ENCODE measurements at places on chromosomes 16 and 17. TPM values are rescaled to one million over a fixed set of nuclear protein-coding genes. Genes with fewer than 3 reads are reported as not detected.

Gene CYB561
- polyA plus RNA-seq, result 17.9 TPM

GRCh38 chr17:6153375-6153774, 83.2 kb downstream of the WSCD1 start:
- no peak for DNase-seq

- DNase-seq, result no peak
Observed at GRCh38 chr17:48719642-48720265, 2.6 kb downstream of the PRAC1 start.

GRCh38 chr17:6796887-6797490, 21.0 kb downstream of the FBXO39 start:
- DNase-seq, result no peak

DNA sequence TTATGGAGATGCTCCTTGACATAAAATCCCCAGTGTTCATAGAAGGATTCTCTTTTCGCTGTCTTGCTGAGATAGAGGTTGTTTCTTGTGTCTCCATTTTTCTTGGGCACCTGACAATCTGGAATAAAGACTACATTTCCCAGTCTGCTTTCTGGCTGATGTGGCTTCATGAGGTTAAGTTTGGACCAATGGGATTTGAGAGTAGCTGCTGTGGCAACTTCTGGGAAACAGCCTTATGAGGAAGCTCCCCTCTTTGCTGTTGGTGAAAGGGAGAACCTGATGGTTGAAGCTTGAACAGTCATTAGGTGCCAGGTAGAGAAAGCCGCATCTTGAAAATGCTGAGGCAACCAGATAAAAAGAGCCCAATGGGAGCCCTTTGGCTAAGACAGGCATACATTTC, 24.4 kb downstream of the HS3ST4 start:
- DNase-seq, result no peak

DNA sequence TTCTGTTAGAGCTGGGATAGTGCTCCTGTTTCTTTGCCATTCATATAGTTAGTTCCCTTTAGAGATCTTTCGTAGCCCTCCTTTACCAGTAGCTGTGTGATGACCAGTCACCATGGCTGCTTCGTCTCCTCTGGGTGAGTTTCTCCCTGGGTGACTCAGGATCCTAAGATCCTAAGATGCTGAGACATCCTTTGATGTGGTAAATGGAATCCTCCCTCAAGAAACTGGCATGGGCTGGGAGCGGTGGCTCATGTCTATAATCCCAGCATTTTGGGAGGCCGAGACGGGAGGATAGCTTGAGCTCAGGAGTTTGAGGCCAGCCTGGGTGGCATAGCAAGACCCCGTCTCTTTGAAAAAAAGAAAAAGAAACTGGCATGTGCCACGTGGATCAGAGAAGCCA, 5.9 kb downstream of the PHAF1 start:
- DNase-seq, result no peak

DNA sequence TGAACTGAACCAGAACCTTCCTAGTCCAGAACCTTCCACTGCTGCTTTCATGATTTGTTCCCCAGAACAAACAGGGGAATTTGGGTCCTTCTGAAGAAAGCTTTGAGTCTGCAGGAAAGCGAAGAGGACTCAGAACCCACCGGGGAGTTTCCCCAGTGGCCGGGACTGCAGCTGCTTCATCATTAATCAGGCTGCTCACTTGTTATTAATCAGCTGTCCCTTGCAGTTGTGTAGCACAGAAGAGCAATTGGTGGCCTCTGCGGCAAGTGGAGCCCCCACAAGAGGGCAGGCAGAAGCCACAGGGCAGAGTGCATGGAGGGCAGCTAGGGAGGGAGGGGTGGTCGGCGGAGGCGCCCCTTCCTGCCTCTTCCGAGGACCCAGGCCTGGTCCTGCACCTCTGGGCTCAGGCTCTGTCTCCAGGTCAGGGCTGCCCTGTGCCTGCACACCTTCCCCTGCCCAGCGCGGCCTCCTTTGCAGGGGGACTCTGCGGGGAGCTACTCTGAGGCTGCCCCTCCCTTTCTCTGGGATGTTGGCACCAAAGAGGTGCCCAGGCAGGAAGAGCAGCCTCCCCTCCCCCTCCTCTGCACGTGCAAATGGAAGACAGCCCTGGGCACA, 6.9 kb downstream of the CCL17 start:
- DNase-seq, result no peak

DNA sequence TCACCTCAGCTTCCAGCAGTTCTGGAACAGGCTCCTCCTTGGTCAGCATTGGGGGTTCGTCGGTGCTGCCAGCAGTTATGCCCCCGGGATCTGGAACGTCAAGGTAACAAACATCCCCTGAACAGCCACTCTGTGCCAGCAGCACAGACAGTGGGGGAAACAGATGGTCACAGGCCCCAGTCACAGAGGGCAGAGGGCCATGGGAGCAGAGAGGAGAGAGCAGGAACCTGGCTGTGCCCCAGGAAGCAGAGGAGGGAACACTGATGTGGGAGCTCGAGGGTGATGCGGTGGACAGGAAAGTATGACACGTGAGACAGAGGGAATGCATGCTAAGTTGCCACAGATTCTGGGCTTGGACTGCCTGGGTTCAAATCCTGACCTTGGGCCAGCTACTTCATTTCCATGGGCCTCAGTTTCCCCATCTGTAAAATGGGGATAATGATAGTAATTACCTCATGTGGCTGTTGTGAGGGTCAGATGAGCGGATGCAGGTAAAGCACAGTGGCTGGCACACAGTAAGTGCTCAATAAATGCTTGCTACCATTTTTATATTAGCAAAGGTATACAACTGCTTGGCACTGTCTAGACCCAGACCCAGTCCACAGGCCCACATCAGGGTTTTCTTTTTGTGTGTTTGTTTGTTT, 4.9 kb downstream of the BCL7C start:
- no peak for DNase-seq

DNA sequence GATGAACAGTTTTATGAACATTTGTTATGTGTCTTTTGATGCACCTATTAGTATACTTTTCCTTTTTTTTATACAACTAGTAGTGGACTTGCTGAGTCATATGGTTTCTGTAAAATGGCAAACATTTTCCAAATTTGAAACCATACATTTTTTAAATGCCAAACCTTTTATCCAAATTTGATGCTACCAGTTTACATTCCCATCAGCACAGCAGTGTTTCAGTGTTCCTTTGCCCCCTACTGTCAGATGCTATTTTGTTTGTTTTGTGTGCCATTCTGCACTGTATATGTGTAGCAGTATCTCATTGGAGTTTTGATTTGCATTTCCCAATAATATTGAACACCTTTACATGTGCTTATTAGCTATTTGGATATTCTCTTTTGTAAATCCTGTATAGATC, 219.4 kb downstream of the TANC2 start:
- DNase-seq, result no peak

DNA sequence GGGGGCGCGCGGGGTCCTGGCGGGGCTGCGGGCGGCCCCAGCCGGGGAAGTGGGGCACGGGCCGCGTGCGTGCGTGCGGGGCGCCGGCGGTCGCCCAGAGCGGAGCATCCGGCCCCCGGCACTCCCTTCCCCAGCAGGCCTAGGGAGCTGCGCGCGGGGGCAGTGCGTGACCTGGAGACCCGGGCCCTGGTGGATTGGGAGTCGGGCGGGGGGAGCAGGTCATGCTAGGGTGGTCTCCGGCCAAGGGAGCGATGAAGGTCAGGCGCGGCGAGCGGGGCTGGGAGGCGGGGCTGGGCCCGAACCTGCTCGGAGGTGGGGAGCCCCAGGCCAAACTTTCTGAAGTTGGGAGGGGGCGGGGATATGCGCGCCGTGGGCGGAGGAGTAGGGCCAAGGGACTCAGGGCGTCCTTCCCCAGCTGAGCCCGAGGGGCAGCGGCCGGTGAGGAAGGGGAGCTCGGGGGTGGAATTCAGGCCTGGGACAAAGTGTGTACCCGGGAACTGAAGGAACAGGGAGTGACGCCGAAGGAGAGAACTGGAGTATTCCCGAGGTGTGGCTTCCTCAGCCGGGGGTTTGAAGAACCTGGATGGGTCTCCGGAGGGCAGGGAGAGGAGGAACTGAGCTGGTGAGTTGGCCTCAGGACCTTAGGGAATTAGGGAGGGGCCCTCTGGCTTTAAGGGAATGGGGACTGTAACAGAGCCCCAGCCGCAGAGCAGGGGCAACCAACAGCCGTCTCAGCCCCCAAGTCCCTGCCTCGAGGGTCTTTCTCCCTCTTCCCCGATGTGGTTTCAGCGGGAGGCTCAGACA, 589 bp downstream of the XYLT2 start:
- DNase-seq, result no peak

Gene MMP28
- 48.6 TPM for polyA plus RNA-seq

DNA sequence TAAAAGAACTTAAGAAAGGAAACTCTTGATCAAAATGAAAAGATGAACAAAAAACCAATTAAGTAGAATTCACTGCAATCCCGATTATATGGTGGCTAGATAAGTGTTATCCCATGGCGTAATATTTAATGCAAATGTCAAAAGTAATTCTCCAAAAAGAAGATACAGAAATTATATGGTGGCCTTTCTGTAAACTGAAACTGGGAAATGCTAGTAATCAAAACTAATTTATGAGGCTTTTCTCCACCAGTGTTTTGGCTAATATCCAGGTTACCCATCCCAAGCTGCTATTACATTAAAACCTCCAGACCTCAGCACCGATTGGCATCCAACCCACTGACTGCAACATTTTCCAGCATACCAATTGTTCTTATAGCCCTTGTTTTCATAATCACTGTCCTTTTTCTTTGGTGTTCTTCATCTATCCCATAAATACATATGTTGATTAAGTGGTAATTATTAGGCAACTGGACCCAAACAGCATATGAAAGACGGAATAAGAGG, 77.2 kb upstream of the TNRC6A start:
- DNase-seq, result no peak

- no peak for DNase-seq
Observed at GRCh38 chr16:4777339-4778049, 10.5 kb upstream of the ZNF500 start.

Gene KRT26
- not detected for polyA plus RNA-seq

- no peak for DNase-seq
Observed at GRCh38 chr17:66964930-66965800, 658 bp downstream of the CACNG4 start.

DNA sequence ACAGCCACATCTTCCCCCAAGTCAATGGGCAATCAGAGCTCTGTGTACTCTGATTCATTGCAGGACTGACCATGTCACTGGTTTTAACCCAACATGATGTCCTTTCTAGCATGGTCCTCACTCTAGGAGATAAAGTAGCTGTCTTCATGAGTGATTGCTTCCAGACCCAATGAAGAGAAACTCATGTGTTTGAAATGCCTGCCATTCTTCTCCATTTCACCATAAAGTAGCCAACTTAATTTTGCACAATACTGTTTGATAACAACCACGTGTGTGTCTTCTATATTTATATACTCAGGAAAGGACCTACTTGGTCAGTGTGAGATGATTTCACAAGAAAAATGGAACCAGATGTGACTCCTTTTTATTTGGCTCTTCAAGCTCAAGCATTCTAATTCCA, 172.5 kb downstream of the AXIN2 start:
- no peak for DNase-seq

GRCh38 chr17:1980665-1981250, 44.4 kb downstream of the RTN4RL1 start:
- DNase-seq, result no peak

- DNase-seq, result no peak
Observed at GRCh38 chr17:64357191-64357981, 33.3 kb downstream of the PECAM1 start.

DNA sequence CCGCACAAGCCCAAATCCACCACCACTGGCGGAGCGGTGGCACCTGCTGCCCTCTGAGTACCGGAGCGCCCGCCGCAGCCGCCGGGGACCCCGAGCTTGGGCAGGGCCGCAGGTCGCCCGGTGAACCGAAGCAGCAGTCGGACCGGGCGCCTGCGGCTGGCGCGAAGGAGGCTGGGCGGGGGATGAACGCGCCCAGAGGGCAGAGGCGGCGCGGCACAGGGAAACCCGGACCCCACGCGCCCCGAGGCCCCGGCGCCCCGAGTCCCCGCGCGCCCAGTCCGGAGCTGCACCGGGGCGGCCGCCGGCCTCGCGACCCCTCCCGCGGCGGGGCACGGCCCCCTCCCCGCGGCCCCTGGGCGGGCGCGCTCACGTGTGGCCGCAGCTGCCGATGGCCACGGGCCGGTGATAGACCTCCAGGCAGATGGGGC, 393 bp downstream of the RNF166 start:
- no peak for DNase-seq

- no peak for DNase-seq
Observed at GRCh38 chr16:23222929-23223328, 40.4 kb downstream of the SCNN1G start.

Gene NEUROD2
- polyA plus RNA-seq, result not detected

Gene MSLN
- polyA plus RNA-seq, result 0.41 TPM

- DNase-seq, result no peak
Observed at GRCh38 chr16:89256651-89257254, 39.2 kb downstream of the ZNF778 start.

- no peak for DNase-seq
Observed at GRCh38 chr16:3754081-3754703, 36.9 kb upstream of the TRAP1 start.

- DNase-seq, result no peak
Observed at GRCh38 chr17:65532101-65532890, 29.2 kb downstream of the AXIN2 start.

- DNase-seq, result no peak
Observed at GRCh38 chr16:56559109-56559508, 5.8 kb upstream of the MT4 start.

Gene KCNH4
- 0.49 TPM for polyA plus RNA-seq

DNA sequence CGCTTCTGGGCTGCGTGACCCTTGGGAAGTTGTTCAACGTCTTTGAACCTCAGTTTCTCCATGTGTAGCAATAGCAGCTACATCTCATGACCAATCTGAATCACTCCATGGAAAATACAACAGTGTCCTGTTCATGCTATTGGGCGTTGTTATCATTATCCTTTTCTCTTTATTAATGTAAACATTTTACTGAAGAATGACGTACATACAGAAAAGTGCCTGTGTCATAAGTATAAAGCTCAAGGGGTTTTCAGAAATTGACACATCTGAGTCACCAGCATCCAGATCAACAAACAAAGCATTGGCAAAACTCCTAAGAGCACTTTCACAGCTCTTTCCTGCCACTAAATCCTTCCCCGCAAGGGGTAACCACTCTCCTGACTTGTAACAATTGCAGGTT, 438.4 kb downstream of the XYLT1 start:
- no peak for DNase-seq

DNA sequence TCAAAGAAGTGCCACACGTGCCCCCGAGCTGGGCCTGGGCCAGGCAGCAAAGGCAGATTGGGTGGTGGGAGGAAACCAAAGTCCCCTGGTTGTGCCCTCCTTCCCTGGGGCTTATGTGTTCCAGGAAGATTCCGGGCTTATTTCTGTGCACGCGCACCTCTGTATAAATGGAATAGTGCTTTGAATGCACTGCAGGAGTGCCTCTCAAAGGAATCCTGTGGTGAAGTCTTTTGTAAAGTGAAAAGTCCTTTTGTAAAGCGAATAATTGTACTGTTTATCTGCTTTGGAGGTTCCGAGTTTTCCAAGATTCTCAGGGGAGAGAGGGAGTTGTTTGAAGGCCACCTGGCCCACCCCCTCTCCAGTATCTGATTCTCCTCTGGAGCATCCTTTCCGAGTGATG, 26.8 kb downstream of the C17orf75 start:
- no peak for DNase-seq

- DNase-seq, result no peak
Observed at GRCh38 chr17:77606146-77606864, 352.2 kb upstream of the TNRC6C start.

Measured in urinary bladder (tissue), 4 donors.